ENCODE measurements at places on chromosomes 5 and 9. TPM values are rescaled to one million over a fixed set of nuclear protein-coding genes. Genes with fewer than 3 reads are reported as not detected.

The ECM2 gene
- total RNA-seq, result 7.8 TPM

The IL9 gene
- total RNA-seq, result not detected

- peak; percentile 1 for DNase-seq
- no peaks in the 10 kb centered on the region for H3K36me3 ChIP-seq
- no peak overlapping the region for H3K4me3 ChIP-seq
- H3K27ac ChIP-seq, result no peak overlapping the region
- no peaks in the 10 kb centered on the region for H3K4me1 ChIP-seq
- peaks cover 62% of the 10 kb centered on the region for H3K27me3 ChIP-seq
These were observed 19.1 kb upstream of the SLC9A3 start for GRCh38 chr5:543351-543750.

The PAEP gene
- not detected for total RNA-seq

The HEXB gene
- 63.3 TPM for total RNA-seq

The PRUNE2 gene
- 2.0 TPM for total RNA-seq

The PTPN3 gene
- 46.5 TPM for total RNA-seq

DNA sequence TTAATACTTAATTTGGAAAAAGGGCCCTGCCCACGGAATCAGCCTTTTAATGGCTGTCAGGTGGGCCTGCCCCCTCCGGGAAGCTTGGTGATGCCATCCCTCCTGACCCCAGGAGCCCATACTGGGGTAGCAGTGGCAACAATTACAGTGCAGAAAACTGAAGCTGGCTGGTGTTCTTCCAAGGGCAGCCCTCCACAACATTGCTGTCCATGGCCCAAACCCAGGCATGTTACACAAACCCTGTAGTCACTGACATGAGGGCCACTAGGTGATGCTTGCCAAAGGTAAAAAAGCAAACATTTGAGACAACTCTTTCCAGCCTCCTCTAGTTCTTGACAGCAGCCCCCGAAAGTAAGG is 150.1 kb upstream of the LHFPL2 start:
- no peak overlapping the region for H3K27ac ChIP-seq
- no peak overlapping the region for H3K4me3 ChIP-seq
- no peaks in the 10 kb centered on the region for H3K36me3 ChIP-seq

DNA sequence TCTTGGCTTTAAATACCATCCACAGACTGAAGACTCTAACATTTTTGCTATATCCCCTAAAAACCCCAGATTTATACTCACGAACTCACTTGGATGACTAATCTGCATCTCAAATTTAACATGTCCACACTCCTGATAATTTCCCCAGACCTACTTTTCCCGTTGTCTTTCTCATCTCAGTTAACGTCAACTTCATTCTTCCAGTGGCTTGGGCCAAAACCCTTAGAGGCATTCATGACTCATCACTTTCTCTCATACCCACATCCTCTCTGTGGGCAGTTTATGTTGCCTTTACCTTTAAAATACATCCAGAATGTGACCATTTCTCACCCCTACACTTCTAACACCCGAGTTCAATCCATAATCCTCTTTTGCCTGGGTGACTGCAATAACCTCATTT is 96.7 kb downstream of the EDIL3 start:
- no peak for DNase-seq
- H3K4me3 ChIP-seq, result no peak overlapping the region
- peaks cover 2% of the 10 kb centered on the region for H3K27me3 ChIP-seq
- no peaks in the 10 kb centered on the region for H3K36me3 ChIP-seq
- no peaks in the 10 kb centered on the region for H3K4me1 ChIP-seq

The ADAMTSL2 gene
- total RNA-seq, result 5.4 TPM

- no peaks in the 10 kb centered on the region for H3K27me3 ChIP-seq
- no peaks in the 10 kb centered on the region for H3K36me3 ChIP-seq
- H3K4me3 ChIP-seq, result no peak overlapping the region
- no peaks in the 10 kb centered on the region for H3K4me1 ChIP-seq
- H3K27ac ChIP-seq, result no peak overlapping the region
These were observed 366.8 kb downstream of the FAM170A start for GRCh38 chr5:119996128-119996527.

Measured in psoas muscle (tissue), 8 donors.